ENCODE measurements at places on chromosomes 13 and 19.

DNA sequence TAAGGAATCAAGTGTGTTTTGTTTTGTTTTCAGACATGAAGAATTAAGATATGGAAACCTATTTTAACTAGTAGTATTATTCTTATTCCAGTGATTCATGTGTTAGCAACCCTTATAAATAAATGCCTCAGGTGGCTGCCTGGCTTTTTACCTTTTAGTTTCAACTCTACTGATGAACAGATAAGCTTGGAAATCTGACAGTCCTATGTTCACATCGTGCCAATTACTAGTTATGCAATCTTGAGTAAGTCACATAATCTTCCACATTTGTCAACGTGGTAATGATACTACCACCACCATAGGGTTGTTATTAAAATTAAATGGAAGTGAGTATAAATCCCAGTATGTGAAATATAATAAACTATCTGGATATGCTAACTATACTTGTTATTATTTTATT is 64.3 kb downstream of the TBC1D4 start:
- DNase-seq, result no peak

DNA sequence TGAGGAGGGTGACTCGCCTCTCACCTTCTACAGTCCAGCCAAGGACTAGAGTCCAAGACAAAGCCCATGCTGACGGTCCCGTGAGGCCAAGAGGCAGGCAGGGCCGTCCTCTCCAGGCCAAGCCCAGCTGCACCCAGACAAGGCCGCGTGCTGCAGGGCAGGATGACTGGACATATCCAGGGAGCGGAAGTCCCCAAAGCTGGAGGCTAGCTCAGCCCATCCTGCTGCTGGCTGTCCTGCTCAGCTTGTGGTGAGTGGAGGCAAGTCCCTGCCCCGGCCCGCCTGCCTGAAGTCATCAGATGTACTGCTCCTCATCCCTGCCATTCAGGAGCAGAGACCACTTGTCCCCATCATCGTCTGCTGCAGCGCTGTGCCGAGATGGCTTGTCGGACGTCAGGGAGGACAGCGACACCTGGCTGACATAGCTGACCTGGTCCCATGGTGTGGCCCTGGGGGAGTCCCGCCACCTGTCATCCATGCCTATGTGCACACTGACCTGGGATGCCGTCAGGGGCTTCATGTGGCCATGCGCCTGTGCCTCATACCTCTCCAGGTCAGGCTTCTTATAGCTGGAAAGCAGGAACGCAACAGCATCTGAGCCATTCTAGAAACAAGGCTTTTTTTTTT is 72.8 kb downstream of the CCDC70 start:
- no peak for DNase-seq

GRCh38 chr13:19658831-19659230 is 25.4 kb downstream of the MPHOSPH8 start:
- no peak for DNase-seq

- no peak for DNase-seq
Observed at GRCh38 chr13:80529734-80530133, 188.8 kb upstream of the SPRY2 start.

DNA sequence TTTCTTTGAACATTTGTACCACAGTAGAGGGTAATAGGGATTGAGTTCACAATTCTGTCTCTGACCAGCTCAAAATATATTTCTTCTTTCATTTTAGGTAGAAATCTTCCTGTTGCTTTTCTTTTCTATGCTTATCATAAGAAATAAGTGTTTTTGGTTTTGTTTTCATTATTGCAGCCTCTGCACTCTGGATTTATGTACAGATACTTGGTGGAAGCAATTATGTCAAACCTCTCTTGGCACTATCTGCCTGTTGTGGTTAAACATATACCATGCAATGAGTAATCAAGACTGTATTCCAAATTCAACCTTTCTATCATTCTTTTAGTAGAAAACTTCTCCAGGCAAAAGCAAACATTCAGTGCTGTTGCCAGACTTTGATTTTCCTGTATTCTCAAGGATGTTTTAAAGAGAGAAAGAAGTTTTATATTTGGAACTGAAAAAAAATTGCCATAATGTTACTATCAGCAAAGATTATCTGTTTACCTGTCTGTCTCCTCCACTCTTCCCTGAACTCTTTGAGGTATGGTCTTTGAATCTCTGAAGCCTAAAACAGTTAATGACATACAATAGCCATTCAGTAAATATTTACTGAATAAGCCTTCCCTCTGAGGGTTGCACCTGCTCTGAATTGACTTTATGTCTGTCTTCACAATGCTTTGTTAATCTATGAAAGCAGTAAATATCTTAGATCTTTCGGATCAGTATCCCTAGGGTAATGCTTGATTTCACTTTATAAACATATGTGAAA is 612.5 kb upstream of the PRR20A start:
- no peak for DNase-seq

All from amygdala (tissue), 56 donors.